H7 (cell line): ENCODE measurements at places on chromosomes 2 and 18.
A peak's percentile ranks its signal among the peaks of the same experiment; 100 is the strongest.

- peak; percentile 1 for DNase-seq
Observed at GRCh38 chr2:185979546-185980071, 241.0 kb downstream of the FSIP2 start.

DNA sequence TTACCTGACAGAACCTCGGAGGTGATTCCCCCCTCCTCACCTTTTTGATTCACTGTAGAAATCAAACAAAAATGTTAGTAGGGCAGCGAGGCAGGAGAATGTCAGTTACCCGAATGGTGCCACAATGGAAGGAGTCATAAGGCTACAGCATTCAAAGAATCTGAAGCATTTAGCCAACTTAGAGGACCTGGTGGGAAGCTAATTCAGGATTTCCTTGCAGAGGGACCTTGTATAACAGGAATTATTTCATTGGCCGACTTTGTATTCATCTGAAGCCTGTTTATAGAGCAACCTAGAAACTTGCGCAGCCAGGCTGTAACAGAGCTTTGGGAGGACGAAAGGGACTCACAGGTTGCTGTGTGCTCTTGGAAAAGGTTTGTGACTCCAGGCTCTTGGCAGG is 129.1 kb upstream of the MMADHC start:
- DNase-seq: no peak

- DNase-seq: peak; percentile 72
Observed at GRCh38 chr2:15768615-15769014, 171.7 kb upstream of the MYCN start.

GRCh38 chr2:217090024-217090473 is 230.2 kb upstream of the TNP1 start:
- DNase-seq: no peak

- no peak for DNase-seq
Observed at GRCh38 chr2:232588680-232589585, 38.4 kb downstream of the EIF4E2 start.

DNA sequence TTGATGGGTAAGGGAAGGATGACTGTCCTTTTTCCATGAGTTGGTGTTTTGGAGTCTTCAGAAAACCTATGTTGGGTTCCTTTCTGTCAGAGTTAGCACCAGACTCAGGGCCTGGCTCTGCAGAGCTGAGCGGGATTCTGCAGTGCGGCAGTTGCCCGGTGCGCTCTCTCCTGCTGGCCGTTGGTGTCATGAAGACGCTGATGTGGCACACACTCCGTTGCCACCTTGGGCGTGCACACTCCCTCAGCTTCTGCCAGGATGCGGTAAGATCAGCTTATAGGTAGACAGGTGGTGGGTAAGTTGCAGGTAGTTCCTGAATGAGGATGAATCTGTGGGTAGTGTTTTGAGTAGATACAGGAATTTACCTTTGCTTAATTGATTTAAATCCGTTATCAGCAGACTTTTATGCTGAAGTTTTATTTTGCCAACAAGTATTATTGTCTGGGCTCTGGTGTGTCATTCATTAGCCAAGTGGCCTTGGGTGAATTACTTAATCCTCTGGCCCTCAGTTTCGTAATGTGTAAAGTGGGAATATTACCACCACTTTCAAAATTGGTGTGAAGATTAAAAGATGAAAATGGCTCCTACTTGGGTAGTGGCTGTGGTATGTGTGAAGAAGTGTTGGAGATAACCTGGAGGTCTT is 26.8 kb downstream of the DGKD start:
- DNase-seq: no peak

DNA sequence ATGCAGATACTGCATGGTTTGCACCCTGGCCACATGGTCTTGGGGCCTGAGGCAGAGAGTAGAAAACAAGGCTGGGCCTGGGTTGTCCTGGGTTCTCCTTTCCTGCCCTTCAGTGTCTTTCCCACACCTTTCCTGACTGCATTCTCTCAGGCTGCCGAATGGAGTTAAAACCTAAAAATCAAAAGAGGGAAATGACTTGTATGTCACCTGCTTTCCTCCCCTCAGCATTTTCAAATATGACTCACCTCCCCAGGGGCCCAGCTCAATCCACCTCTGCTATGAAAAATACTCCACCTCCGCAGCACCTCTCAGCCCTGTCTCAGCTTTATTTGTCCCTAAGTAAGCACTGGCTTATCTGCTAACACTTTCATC is 457.8 kb upstream of the MEX3C start:
- DNase-seq: no peak

GRCh38 chr2:230170532-230170931 is 49.3 kb downstream of the SP110 start:
- no peak for DNase-seq

GRCh38 chr2:46534589-46534988 is 55.2 kb downstream of the TMEM247 start:
- DNase-seq: peak; percentile 34

- no peak for DNase-seq
Observed at GRCh38 chr2:240794178-240794721, 25.8 kb downstream of the KIF1A start.

GRCh38 chr2:23377771-23378170 is 7.2 kb upstream of the KLHL29 start:
- DNase-seq: no peak

DNA sequence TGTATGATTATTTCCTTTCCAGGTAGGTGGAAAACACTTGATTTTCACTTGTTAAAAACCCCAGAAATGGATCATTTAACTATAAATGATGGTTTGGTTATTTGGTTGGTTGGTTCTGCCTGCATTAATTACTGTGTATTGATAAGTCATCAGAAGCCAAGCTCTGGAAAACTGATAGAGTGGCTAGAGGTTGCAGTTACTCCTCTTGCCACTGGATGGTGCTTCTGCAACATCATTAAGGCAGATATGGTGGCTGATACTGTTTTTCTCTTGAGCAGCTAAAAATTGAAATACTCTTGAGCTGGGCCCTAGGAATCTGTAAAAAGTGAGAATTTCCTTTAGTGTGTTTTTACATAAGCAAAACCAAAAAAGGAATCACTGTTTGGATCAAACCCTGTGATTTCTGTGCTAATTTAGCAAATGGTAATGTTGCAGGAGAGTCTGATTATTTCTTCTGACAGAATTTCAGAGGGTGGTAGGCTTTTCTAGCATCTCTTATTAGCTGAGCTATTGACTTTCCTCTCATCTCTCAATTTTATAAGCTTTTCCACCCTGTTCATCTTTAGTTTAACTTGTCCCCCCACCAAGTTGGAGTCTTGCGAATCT is 54.3 kb downstream of the RAB10 start:
- peak; percentile 41 for DNase-seq

- DNase-seq: no peak
Observed at GRCh38 chr2:66496670-66497420, 61.9 kb downstream of the MEIS1 start.

GRCh38 chr2:76211991-76212985 is 501.6 kb upstream of the GCFC2 start:
- DNase-seq: no peak

GRCh38 chr2:48619526-48619925 is 1.9 kb downstream of the GTF2A1L start:
- DNase-seq: no peak

- no peak for DNase-seq
Observed at GRCh38 chr18:27378431-27379095, 193.5 kb upstream of the CHST9 start.

DNA sequence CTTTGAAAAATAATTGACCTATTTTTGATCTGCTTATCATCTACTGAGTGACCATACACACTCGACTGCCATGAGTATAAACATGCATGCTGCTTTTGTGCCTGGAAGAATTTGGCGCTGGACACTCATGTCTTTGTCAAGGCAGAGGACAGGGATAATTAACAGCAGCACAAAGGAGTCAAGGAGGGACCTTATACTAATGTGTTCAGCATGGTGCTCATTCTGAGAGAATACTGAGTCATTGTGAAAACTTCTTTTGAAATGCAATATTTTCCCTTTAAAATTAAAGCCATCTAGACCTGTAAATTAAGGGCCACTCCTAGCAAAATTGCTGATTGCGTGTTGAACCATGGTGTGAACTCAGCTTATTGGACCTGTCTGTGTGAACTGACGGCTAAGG is 116.3 kb downstream of the ZNF532 start:
- DNase-seq: no peak

- DNase-seq: no peak
Observed at GRCh38 chr2:169110916-169111315, 41.6 kb downstream of the DHRS9 start.

- no peak for DNase-seq
Observed at GRCh38 chr18:76347341-76347740, 147.7 kb downstream of the ZNF516 start.

DNA sequence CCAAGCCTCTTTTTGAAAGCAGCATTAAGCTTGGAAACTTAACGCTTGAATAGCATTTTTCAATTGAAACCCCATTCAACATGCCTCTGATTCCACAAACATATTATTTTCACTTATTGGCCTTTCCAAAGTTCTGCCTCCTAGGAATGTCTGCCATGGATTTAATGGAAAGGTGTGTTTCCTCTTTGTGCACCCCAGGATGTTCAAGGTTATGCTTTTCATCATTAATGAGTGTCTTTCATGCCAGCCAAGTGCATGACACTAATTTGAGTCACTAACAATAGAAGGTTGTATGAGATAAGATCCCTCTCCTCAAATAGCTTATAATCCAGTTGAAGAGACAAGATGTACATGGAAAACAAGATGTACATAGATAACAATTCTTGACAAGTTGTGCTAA is 84.7 kb downstream of the ALPK2 start:
- DNase-seq: no peak

GRCh38 chr2:125560855-125561254 is 1095.1 kb upstream of the GYPC start:
- DNase-seq: no peak

DNA sequence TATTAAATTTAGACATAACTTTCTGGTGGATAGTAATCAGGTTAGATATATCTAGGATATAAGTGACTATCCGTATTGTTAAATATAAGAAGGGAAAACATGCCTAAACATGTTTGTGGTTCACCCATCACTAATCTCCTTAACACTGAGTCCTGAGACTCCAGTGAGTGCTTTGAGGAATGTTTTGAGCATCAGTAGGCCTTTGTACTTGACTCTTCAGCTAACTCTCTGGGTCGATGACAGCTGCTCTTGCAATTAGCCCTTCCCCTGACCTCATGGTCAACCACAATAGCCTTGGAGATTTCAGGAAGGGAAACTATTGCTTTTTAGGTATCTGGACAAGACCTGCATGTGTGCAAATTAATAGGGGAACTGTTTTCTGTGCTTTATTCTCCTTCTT is 716.8 kb downstream of the EPHA4 start:
- DNase-seq: no peak

DNA sequence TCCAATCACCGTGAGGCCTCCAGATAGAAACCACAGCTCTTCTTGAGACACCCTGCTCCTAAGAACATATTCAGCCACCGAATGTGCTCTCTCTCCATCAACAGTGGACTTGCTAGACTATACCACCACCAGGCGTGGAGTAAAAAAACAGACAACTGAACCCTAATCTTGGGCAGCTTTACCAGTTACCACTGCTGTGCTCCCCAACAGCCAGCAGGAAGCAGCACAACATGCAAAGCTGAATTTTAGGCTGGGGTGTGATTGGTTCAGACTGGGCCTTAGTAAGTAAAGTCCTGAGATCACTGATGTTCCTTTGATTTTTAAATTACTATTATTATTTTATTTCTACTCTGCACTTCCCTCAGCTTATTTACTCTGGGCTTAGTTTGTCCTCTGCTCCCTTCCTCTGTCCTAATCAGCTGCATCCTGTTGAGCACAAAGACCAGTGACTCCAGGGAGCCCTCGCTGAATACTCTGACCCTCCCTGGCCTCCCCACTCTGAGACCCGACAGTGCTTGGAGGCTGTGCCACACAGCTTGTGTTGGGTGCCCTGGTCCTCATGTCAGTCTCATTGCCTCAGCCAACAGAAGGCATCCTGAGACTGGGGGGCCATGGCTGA is 21.9 kb downstream of the MRPL35 start:
- peak; percentile 63 for DNase-seq

DNA sequence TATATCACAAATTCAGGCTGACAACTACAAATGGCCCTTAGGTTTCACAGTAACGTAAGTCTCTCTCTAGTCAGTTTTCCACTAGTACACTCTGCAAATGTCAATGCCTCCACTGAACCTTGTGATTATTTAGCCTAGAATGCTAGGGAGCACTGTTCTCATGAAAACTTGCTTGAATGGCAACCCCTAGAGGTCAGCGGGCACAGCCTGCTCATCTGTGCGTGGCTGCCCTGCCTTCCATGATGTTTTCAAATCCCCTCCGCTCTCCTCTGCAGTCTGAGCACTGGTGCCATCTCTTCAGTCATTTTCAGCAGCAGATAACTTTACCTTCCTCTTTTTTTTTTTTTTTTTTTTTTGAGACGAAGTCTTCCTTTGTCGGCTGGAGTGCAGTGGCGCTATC is 84.1 kb upstream of the GULP1 start:
- peak; percentile 4 for DNase-seq

GRCh38 chr2:139159177-139159576 is 379.0 kb upstream of the NXPH2 start:
- DNase-seq: no peak

- no peak for DNase-seq
Observed at GRCh38 chr2:37849911-37850310, 75.2 kb upstream of the RMDN2 start.

DNA sequence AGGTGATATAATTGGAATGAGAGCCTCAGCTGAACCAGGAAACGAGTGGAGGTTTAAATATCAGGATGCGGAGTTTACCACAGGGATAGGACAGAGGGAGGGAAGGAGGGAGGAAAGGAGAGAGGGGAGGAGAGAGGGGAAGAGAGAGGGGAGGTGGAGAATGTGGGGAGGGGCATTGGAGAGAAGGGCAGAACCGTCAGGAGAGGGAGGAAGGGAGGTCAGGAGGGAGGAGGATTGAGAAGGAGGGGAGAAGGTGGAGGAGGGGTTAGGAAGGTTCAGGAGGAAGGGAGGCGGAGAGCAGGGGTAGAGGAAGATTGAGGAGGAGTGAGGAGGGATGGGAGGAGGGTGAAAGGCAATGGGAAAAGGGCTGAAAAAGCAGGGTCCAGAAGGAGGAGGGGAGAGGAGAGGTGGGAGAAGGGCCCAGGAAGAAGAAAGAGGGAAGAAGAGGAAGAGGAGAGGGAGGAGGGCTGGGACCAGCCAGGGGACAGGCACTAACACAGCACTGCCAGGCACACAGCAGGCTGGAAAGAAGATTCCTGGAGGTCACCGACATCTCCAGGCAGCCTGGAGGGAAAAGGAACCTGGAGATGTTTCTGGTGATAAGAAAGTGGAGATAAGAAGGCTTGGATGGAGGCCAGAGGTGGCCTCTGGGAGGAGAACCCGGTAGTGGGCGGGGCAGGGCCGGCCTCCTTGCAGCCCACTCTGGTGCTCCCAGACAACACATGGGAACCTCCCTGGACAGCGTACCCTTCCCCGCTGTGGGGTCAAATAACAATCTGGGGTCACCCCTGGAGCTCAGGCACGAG is 176.7 kb upstream of the SMAD2 start:
- peak; percentile 63 for DNase-seq
